Testis (tissue), 5 donors: ENCODE measurements at places on chromosomes 2 and 18.

DNA sequence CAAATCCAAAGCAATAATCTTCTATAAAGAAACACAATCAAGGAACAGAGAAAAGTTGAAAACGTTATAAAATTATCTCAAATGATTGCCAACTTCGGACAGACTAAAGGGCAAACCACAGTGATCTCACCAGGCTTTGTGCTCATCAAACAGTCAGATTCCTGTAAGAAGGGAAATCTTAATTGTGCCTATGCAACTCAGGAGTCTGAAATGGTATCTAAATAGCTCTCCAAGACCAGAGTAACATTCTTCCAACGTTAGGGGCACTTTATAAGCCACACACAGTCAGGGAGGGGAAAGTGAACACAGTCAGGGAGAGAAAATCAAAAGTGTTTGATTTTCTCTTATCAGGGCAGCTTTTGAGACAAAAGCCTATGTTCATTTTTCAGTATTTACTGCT, 29.4 kb downstream of the PLEKHM3 start:
- no peak for DNase-seq
- H3K4me1 ChIP-seq: no peaks in the 10 kb centered on the region

DNA sequence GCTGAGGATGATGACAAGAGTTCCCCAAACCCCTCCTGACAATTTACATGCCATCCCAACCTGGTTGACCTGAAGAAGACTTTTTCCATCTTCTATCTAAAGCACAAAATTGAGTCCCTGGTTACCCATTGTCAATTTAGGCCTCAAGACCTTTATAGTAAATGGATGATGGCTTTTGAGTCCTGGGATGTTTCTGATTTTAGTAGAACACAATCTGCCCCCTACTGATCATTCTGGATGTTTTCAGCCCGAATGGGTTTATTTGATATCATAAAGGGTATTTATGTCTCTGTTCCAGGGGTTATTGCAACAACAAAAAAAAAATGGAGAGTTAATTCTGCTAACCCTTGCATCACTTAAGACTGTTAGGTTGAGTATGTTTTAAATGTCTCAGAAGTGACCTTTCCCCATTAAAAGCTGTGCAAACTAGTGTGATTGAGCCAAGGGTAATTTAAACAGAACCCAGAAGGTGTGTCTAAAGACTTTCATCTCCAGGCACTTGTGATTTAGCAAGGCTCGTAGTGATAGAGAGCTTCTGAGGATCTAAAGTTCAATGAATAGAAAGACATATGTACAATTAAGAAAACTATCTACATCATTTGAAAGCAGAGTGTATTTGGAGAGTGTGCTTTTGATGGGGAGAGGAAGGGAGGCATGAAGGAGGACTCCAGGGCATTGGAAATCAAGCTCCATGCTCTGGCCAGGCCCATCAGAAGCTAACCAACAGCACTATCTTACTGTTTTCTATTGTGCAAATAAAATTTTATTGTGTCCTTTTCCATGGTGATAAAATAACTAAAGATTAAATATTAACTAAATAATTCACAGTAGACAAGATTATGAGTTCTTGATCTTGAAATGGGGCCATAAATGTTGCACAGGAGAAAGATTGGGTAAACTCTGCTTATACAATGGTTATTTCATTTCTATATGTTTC, 96.6 kb upstream of the NOSTRIN start:
- H3K4me3 ChIP-seq: no peak overlapping the region
- no peaks in the 10 kb centered on the region for H3K27me3 ChIP-seq
- peaks cover 3% of the 10 kb centered on the region for H3K4me1 ChIP-seq
- no peaks in the 10 kb centered on the region for H3K36me3 ChIP-seq
- no peak for DNase-seq

- H3K4me3 ChIP-seq: peak overlapping the region; percentile 46
- H3K27ac ChIP-seq: no peak overlapping the region
- H3K4me1 ChIP-seq: peaks cover 31% of the 10 kb centered on the region
- H3K36me3 ChIP-seq: no peaks in the 10 kb centered on the region
These were observed 2.3 kb downstream of the EMX1 start for GRCh38 chr2:72919414-72920317.

GRCh38 chr2:10466801-10467200, 18.7 kb upstream of the ODC1 start:
- H3K36me3 ChIP-seq: no peaks in the 10 kb centered on the region
- H3K4me1 ChIP-seq: no peaks in the 10 kb centered on the region
- no peak overlapping the region for H3K27ac ChIP-seq
- H3K27me3 ChIP-seq: no peaks in the 10 kb centered on the region
- H3K4me3 ChIP-seq: no peak overlapping the region
- no peak for DNase-seq

- H3K27ac ChIP-seq: no peak overlapping the region
- H3K36me3 ChIP-seq: no peaks in the 10 kb centered on the region
- no peak for DNase-seq
- H3K27me3 ChIP-seq: no peaks in the 10 kb centered on the region
- H3K4me1 ChIP-seq: peaks cover 19% of the 10 kb centered on the region
These were observed 30.5 kb downstream of the TCF7L1 start for GRCh38 chr2:85163675-85164074.

DNA sequence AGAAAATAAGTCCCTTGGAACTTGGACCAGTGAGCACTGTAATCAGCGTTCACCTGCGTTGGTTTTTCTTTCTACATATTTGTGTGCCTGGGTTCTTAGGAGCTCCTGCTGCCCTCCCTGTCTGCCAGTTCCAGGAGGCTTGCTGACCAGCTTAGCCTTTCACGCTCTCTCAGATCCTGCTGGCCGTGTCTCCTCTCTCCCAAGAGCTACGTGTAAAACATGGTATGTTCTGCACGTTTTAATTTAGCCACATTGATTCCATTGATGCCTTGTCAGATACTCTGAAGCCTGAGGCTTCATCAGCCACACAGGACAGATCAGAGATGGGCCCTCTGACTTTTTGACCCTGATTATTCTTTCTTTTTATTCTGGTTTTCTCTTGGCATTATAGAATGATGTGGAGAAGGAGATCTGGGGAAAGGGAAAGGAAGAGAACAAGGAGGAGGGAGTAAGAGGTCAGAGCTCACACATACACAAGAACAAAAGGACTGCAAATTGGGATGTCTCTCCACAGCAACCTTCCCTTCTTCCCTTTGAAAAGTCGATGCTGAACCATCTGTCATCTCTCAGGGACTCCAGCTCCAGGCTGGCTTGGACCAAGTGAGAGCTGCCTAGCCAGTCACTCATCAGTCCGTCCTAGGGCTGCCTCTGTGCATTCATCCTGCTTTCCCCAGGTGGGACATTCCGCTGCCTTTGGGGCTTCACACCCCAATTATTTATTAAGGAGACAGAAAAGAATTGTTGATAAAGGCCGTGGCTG, 152.8 kb downstream of the PIK3C3 start:
- H3K4me1 ChIP-seq: no peaks in the 10 kb centered on the region
- no peak overlapping the region for H3K4me3 ChIP-seq
- DNase-seq: no peak
- no peaks in the 10 kb centered on the region for H3K36me3 ChIP-seq
- H3K27ac ChIP-seq: no peak overlapping the region
